ENCODE measurements at places on chromosomes 12 and 14. TPM values are rescaled to one million over a fixed set of nuclear protein-coding genes. Genes with fewer than 3 reads are reported as not detected.

Gene POTEG
- not detected for total RNA-seq

Gene MUCL1
- not detected for total RNA-seq

Gene GRIP1
- 0.44 TPM for total RNA-seq

Gene MMP14
- 991 TPM for total RNA-seq

All from placental pericyte (primary cell).